ENCODE measurements at places on chromosomes 5 and 9. TPM values are rescaled to one million over a fixed set of nuclear protein-coding genes. Genes with fewer than 3 reads are reported as not detected.

GRCh38 chr5:777756-778161, 6.8 kb downstream of the ZDHHC11B start:
- DNase-seq: no peak

GRCh38 chr9:107681988-107682387, 192.4 kb upstream of the KLF4 start:
- DNase-seq: peak; percentile 15

Gene POLR3G
- total RNA-seq: 63.6 TPM

DNA sequence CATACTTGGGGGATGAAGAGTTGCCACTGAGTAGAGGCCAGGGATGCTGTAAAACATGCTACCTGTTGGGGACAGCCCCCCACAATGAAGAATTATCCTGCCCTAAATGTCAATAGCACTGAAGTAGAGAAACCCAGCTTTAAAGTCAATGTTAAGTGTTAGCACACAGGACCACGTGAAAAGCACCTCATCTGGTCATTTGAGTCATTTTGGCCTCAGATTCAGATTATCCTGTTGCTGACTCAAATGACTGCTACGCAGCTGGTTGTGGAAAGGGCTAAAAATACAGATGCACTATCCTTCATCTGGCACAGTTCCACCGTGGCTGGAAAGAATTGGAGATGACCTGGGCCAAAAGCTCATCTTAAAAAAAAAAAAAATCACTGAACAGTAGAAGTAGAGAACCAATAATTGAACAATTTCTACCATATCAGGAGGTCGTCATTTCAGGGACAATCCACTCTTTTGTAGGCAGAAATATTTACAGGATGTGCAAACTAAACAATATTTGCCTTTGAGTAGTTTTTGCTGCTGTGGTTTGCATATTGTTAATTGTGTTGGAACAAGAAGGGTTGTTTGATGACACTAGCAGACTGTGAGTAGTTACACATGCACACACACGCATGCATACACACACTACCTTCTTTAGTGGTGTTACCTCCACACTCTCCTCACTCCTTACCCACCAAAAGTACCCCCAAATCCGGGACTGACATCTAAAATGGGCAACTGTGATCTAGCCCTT, 195.3 kb upstream of the KLF9 start:
- no peak for DNase-seq

Gene COL15A1
- total RNA-seq: 0.44 TPM

DNA sequence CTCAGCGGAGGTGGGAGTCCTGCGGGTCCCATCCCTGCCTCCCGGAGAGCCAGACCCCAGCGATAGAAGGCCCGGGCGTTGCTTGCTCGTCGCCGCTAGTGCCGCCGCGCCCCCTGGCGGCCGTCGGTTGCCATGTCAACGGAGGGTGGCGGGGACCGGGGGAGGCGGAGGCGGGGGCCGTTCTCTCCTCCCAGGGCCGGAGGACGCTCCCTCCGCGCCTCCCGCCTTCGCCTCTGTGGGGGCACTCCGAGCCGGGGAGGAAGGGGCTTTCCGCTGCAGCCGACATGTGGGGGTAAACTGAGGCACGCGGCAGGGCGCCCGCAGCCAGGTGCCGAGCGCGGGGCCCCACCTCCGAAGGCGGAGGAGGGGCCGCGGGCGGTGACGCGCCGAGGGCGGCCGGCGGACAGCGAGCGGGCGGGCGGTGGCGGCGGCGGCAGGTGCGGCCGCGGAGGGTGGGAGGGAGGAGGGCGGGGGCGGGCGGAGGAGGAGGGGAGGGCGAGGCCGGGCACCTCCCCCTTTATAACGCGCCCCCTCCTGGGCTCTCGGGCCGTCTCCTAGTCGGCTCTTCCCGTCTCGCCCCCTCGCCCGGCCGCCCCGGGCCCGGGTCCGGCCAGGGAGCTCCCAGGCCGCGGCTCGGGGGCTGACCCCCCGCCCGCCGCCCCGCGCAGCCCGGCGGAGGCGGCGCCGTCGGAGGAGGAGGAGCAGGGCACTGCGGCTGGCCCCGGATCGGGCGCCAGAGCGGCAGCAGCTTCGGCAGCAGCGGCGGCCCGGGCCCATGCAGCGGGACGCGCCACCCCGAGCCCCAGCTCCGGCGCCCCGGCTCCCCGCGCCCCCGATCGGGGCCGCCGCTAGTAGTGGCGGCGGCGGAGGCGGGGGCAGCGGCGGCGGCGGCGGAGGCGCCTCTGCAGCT, 556 bp upstream of the CDK9 start:
- peak; percentile 90 for DNase-seq

Gene FYB1
- 0.52 TPM for total RNA-seq

Gene HK3
- 0.18 TPM for total RNA-seq

Gene IL17B
- total RNA-seq: not detected

DNA sequence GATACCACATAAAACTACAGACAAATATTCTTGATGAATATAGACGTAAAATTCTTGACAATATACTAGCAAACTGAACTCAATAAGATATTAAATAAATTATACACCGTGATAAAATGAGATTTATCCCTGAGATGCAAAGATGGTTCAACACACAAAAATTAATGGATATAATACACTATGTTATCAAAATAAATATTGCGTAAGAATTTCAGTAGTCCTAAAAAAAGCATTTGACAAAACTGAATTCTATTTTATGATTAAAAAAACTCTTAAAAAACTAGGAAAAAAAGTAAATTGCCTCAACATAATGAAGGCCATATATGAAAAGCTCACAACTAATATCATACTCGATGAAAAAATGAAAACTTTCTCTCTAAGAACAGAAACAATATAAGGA, 472.3 kb upstream of the GRIA1 start:
- no peak for DNase-seq

- no peak for DNase-seq
Measured at GRCh38 chr5:150283904-150284303, 5.7 kb downstream of the CAMK2A start.

- no peak for DNase-seq
Measured at GRCh38 chr5:67286006-67286405, 89.4 kb upstream of the CD180 start.

Gene NRG2
- total RNA-seq: 0.73 TPM

Gene RGP1
- total RNA-seq: 30.0 TPM

DNA sequence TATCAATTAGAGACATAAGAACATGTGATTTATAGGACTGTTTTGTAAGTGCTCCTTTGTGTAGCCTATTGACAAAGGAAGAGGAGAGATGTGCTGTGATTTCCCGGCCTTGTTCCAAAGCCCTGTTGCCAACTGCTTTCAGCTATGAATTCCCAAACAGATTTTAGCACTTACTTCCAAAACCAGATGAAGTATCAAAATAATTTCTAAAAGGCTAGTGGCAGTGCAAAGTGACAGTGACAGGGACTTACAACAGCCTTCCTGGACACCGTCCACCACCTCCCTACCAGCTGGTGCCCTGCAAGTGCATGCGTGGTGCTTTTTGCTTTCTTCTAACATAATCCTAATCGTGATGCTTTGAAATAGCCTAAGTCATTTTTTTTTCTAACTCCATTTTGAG, 254.1 kb upstream of the ACTBL2 start:
- no peak for DNase-seq

- no peak for DNase-seq
Measured at GRCh38 chr5:120365656-120366446, 98.2 kb upstream of the PRR16 start.

GRCh38 chr9:129701549-129701948, 36.1 kb downstream of the PRRX2 start:
- DNase-seq: no peak

Gene PDLIM4
- 10.6 TPM for total RNA-seq

GRCh38 chr9:94157050-94157801, 73.0 kb downstream of the PTPDC1 start:
- no peak for DNase-seq

Gene PALM2AKAP2
- 7.0 TPM for total RNA-seq

DNA sequence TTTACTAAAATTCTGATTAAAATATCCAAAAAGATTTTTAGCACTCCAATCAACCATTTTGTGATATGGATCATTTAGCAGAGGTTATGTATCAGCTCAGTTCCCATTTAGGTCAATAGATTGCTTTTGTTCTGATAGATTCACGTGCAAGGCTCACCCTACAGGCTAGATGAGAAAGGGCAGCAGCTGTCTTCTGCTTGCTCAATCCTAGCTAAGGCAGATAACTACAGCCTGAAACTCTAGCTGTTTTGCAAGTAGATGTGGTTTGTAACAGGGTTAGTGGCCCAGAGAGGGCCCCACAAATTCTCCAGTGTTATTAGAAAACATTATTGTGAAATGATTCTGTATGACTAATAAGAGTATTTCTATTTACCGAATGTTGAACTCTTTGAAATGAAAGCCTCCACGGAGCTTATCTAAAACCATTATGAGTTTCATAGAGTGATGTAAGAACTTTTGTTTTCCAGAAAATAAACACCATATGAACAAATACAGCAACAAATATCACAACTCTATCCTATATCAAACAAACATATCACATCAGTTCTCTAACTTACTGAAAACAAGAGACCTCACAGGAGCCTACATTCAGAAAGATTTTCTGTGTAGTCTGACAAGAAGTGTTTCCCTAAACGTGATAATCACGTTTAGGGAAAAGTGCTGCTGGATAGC, 841.9 kb upstream of the ACO1 start:
- peak; percentile 17 for DNase-seq

DNA sequence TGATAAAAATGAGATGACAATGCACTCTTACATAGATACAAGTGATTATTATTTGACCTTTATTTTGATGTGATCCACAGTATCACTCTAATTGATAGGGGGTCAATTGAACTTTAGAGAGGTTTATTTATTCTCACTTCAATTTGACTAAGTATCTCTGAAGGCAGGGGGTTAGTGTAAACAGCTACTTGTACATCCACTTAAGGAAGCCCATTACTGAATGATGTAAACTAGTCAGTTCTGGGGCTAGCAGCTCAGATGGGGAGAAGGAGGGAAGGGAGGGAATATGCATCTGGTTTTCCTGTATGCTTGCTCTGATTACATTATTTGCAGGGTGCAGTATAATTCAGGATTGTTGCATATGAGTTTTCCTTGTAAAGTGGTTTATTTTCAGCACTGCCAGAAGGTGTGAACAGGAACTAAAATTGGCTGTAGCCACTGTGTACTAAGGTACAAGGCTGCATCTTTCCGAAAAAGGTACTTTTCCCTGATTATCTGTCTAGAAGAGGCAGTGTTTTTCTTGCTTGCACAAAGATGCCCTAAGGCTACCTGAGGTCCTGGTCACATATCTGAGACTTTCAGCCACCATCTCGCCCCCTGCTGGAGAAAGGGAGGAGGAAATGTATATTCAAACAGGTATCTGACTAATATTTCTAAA, 51.2 kb downstream of the MRPS27 start:
- peak; percentile 67 for DNase-seq

Gene IL5
- not detected for total RNA-seq

GRCh38 chr5:146633323-146633764, 117.4 kb upstream of the GPR151 start:
- no peak for DNase-seq

GRCh38 chr5:155727512-155728145, 599.3 kb upstream of the SGCD start:
- DNase-seq: no peak

- no peak for DNase-seq
Measured at GRCh38 chr5:108003178-108003577, 332.4 kb upstream of the EFNA5 start.

GRCh38 chr9:18928711-18929110, 104.3 kb downstream of the SAXO1 start:
- DNase-seq: no peak

Gene GARIN3
- not detected for total RNA-seq

DNA sequence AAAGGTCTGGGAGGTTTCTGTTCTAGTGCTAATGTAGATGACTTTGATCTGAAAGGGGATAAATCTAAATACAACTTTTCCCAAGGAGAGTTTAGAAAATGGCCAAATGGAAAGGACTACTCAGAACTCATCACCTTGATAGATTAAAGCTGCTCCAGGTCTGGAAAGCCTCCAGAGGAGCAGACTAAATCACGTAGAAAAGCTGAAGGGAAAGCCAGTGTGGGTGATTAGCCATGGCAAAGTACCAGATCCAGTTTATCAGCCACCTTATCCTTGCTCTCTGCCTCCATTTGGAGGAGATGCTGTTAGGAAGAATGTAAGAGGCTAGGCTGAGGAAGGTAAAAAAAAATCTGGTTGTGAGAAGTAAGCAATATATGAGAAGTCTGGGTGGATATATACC, 120.7 kb upstream of the RAI14 start:
- DNase-seq: no peak

Gene AP3B1
- total RNA-seq: 46.3 TPM

DNA sequence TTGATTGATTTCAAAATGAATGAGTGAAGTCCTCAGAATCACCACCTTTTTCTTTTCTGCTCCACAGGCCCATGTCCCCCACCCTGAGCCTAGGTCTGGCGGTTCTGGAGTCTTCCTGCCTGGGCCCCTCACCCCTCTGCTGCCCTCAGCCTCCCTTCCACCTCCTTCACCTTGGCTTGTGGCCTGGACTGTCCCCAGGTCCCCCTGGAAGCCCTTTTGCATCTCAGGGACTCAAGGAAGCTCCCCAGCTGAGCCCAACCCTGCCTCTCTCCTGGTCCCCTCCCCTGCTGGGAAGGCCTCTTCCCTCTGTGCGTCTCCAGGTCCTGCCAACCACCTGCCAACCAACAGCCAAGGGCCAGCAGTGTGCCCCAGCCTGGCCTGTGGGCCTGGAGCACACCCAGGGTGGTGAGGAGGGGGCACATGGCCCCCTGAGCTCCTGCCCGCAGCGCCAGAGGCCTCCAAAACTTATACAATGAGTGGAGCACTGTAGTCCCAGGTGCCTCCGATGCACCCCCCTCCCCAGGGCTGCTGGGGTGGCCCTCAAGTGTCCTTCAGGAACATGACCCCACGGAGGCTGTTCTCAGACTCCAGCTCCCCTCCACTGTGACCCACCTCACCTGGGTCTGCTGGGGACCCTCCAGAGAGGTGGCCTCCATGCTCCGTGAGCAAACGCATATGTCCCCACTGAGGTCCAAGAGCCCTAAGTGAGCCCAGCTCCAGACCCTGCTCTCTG, 20.3 kb downstream of the GLT6D1 start:
- no peak for DNase-seq
